Stimulated activated CD4-positive, alpha-beta T cell treated with anti-CD3 and anti-CD28 coated beads, Interleukin-1b, Interleukin-23, amount 100 ng/mL, for 24 hours (primary cell): ENCODE measurements at places on chromosomes 2 and 18.

DNA sequence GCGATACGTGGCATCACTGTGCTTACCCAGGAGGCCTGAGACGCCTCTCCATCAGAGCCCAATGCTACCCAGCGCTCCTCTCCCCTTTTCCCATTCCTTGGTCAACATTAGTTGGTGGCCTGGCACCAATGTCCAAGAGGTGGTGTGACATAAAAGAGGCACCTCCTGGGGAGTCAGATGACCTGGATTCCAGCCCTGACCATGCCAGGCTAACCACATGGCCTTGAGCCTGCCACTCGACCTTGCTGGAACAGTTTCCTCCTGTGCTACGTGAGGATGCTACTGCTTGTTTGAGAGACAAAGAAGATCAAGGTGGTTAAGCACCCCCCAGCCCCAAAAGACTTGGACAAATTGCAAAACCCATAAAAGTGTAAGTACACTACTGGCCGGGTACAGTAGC lies 76.6 kb downstream of the INPP4A start:
- DNase-seq, result no peak

GRCh38 chr18:74522635-74523548 lies 11.4 kb upstream of the CNDP1 start:
- no peak for DNase-seq

DNA sequence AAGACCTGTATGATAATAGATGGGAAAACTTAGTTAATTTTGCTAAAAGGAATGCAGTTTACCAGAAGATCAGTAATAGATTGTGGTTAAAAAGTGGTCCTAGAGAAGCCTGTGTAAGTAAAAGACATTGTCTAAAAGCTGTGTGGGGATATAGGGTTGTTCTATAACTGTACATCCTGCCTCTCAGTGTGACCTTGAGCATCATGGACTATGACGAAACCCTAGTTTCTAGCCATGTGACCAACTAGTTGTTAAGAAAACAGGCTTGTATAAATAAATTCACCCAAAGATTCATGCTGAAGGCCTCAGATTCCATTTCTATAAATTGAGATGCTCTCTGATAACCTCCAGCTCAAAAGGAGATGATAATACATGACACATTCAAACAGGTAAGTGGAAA lies 160.7 kb downstream of the IKZF2 start:
- DNase-seq, result no peak

GRCh38 chr2:236250909-236251579 lies 13.2 kb downstream of the ASB18 start:
- DNase-seq, result no peak

DNA sequence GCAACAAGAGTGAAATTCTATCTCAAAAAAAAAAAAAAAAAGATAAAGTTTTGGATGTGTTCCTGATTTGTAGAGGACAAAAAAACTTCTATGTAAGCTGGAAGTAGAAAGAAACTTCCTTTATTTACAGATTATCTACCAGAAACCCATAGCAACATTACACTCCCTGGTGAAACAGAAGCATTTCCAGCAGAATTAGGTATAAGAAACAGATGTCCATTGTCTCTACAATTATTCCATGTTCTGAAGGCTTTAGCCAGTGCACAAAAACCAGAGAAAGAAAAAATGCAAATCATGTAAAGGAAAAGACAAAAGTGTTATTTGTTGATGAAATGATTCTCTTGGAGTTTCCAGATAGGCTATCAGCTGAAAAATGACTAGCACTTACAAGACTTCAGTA lies 4.9 kb downstream of the TUBB6 start:
- no peak for DNase-seq

DNA sequence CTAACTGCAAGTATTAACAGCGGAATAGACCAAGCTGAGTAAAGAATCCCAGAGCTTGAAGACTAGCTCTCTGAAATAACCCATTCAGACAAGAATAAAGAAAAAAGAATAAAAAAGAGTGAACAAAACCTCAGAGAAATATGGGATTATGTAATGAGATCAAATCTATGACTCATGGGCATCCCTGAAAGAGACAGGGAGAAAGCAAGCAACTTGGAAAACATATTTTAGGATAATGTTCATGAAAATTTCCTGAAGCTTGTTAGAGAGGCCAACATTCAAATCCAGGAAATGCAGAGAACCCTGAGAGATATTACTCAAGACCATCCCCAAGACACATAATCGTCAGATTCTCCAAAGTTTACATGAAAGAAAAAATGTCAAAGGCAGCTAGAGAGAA lies 17.3 kb downstream of the PFN4 start:
- DNase-seq, result no peak

DNA sequence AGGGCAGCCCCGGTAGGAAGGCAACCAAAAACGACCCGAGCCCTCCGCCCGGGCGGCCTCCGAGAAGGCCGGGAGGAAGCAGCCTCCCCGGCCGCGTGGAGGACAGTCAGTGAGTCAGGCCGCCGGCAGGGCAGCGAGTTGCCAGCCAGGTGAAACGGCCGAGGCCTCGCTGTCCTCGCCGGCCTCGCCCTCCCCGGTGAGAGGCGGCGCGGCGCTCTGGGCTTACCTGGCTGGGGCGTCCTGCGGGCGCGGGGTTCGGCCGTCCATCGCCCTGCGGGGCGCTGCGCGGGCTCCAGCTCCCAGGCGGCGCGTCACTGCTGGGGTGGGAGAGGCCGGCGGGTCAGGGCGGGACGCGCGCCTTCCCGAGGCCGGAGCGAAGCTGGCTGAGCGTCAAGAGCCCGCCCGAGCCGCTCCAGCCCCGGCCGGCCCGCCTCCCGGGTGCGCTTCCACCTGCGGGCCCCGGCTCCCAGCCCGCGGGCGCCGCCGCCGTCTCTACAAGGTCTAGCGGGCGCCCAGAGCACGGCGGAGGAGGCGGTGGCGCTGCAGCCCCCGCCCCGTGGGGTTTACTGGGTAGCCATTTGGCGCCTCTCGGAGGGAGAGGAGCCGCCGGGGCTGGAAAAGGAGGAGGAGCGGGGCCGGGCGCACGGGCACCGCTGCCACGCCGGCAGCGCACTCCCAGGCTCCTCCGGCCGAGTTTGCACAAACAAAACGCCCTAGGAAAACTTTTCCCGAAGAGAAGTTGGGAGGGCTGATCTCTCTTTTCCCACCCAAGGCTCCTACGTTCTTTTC lies 499 bp downstream of the COBLL1 start:
- DNase-seq, result no peak

GRCh38 chr2:8536686-8537561 lies 144.9 kb upstream of the ID2 start:
- DNase-seq, result no peak

DNA sequence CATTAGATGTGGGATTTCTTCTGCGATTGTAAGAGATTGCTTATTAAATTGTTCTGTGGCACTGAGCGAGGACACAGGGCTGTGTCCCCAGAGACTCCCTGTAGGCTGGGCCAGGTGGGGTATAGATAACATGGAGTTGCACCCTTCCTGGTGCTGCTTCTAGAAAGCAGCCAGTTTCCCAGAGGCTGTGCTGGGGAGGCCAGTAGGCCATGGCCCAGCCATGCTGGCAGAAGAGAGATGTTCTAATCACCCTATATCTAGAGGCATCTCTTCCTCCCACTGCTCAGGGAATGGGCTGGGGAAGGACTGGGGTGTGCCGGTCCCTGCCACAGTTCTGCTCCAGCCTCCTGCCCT lies 66.9 kb downstream of the HS1BP3 start:
- no peak for DNase-seq

GRCh38 chr18:46174342-46175041 lies 70.3 kb downstream of the HAUS1 start:
- DNase-seq, result peak; percentile 43

DNA sequence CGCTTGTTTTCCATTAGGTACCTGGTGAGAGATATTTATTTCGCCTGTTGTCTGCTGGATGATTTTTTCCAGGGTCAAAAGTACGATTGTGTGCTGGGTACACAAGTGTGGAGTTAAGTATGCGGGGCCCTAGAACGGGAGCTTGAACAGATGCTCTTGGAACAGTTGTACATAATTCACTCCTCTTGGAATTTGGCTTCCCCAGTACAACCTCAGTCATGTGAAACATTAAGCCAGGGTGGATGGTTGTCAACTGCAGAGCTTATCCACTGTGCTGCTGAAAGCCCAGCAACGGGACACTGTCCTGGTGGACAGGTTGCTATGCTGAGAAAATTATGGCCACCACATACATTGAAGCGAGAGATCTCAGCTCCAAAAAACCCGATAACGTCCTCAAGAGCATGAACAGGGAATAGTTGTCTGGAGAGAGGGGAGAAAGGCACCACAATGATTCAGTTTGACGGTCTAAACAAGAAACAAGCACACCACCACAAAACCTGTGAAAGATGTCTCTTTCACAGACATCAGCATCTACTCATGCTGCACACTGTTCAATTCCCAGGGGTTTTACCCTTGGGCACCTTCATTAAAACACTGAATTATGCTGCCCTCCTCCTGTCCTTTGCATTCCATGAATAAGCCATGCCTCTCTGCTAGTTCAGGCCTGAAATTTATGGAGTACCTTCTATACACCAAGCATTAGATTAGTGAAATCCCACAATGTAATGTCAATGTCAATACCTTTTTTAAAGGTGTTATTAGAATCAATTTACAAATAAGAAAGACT lies 176.8 kb upstream of the TRIB2 start:
- DNase-seq, result no peak

- DNase-seq, result no peak
Observed at GRCh38 chr2:223414646-223415045, 187.5 kb downstream of the SCG2 start.
